ENCODE measurements at places on chromosomes 5 and 9. TPM values are rescaled to one million over a fixed set of nuclear protein-coding genes. Genes with fewer than 3 reads are reported as not detected.

GRCh38 chr5:147398860-147399259 lies 111.0 kb downstream of the DPYSL3 start:
- H3K36me3 ChIP-seq = peaks cover 92% of the 10 kb centered on the region
- DNase-seq = no peak
- no peaks in the 10 kb centered on the region for H3K4me1 ChIP-seq
- no peak overlapping the region for H3K27ac ChIP-seq
- no peak overlapping the region for H3K4me3 ChIP-seq

DNA sequence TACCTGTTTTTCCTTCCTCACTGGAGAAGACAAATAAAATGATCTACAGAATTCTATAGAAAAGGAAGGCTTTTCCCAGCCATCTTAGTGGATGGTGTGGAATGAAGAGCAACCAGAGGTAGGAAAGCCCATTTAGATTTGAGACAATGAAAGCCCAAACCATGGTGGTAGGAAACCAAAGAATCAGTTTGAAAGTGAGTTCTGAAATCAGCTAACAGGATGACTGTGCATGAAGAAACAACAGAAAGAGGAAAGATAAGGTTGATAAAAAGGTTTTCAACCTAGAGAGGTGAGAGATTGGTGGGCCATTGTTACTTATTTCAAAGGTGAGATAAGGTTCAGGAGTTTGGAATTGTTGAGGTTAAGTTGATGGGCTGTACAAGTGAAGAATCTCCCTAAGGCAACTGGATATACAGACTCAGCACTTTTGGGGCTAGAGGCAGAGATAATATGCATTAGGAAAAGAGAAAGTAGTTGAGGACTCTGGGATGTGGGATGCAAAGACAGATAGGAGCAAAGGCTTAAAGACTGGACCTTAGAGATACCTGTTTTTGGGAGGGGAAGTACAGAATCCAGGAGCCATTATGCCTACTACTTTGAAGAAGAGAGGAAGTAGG lies 2.4 kb downstream of the CHMP5 start:
- DNase-seq = no peak
- no peak overlapping the region for H3K4me3 ChIP-seq
- no peaks in the 10 kb centered on the region for H3K27me3 ChIP-seq
- peaks cover 52% of the 10 kb centered on the region for H3K36me3 ChIP-seq

- H3K36me3 ChIP-seq = peaks cover 17% of the 10 kb centered on the region
- DNase-seq = peak; percentile 56
- no peak overlapping the region for H3K27ac ChIP-seq
- no peak overlapping the region for H3K4me3 ChIP-seq
- H3K27me3 ChIP-seq = no peaks in the 10 kb centered on the region
Observed at GRCh38 chr5:170280011-170280493, 17.5 kb downstream of the LCP2 start.

DNA sequence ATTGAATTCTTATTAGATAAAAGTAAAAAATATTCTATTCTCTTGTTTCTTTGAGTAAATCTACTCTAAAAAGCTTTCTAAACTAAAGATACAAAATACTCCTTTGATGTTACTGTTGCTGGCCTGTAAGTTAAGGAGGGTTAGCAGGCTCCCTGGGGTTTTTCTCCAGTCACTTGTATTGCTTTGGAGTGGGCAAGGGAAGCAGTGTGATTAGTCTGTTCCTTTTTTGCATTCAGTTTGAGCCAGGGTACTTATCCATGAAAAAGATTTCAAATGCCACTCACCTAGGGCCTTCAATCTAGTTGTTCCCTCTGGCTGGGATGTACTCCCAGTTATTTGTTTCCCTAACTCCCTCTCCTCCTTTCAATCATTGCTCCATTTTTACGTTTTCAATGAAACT lies 256.2 kb upstream of the SMC2 start:
- DNase-seq = peak; percentile 35
- no peaks in the 10 kb centered on the region for H3K27me3 ChIP-seq
- H3K36me3 ChIP-seq = no peaks in the 10 kb centered on the region
- no peaks in the 10 kb centered on the region for H3K4me1 ChIP-seq
- H3K4me3 ChIP-seq = no peak overlapping the region

GRCh38 chr9:801399-802071 lies 40.0 kb upstream of the DMRT1 start:
- DNase-seq = no peak
- no peaks in the 10 kb centered on the region for H3K27me3 ChIP-seq
- no peaks in the 10 kb centered on the region for H3K36me3 ChIP-seq
- H3K4me1 ChIP-seq = no peaks in the 10 kb centered on the region
- H3K27ac ChIP-seq = no peak overlapping the region
- H3K4me3 ChIP-seq = no peak overlapping the region

GRCh38 chr5:171681677-171682076 lies 103.9 kb upstream of the SMIM23 start:
- H3K4me1 ChIP-seq = peaks cover 2% of the 10 kb centered on the region
- no peak overlapping the region for H3K27ac ChIP-seq
- H3K36me3 ChIP-seq = no peaks in the 10 kb centered on the region
- DNase-seq = no peak

DNA sequence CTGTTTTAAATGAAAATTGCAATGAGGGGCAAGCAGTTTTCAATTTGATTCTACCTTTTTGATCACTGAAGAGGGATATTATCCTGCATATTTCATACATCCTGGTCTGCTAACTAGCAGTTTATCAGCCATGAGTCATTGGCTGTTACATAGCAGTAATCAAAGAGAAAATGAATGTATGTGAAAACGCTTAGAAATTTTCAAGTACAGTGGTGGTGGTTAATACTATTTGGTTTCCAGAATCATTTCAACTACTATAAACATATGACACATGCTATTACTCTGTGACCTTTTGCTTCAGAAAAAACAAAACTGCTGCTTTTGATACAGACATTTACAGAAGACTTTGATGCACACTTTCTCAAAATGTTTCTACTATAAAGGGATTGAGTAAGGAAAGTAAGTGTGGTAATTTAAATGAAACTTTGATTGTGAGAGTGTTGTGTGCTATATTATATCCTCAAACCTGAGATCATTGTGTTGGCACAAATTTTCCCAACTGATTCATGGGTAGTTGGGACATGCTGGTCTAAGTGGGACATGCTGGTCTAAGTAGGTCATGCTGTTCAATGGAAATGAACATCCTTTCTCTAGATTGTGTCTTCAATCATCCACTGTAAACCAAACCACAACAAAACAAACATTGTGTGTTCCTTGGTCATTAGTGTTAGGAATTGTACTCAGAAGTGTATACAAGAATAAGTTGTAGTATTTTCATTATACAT lies 5.1 kb downstream of the RNF14 start:
- no peak overlapping the region for H3K27ac ChIP-seq
- no peaks in the 10 kb centered on the region for H3K27me3 ChIP-seq
- no peak for DNase-seq
- no peak overlapping the region for H3K4me3 ChIP-seq
- peaks cover 3% of the 10 kb centered on the region for H3K36me3 ChIP-seq

- DNase-seq = no peak
- H3K4me1 ChIP-seq = no peaks in the 10 kb centered on the region
- no peaks in the 10 kb centered on the region for H3K27me3 ChIP-seq
- no peak overlapping the region for H3K27ac ChIP-seq
Observed at GRCh38 chr9:79461712-79462111, 110.1 kb upstream of the TLE4 start.

DNA sequence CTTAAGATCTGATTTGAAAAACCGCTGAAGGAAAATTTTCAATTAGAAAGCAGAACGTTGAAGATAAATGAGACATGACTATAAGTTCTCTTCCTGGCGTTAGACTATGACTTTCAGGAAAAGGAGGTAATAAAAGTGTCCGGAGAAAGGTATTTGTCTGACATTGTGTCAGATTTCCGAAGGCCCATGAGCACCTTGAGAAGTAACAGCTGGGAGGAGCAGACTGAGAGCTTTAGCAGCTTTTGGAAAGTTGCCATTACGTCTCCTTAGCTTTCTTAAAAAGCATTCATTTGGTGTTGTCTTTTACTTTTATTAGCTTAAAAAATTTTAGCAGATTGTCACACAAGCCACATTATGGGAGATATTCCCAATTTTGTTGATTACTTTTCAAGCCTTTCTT lies 363.5 kb downstream of the NDUFS4 start:
- H3K36me3 ChIP-seq = no peaks in the 10 kb centered on the region
- no peak overlapping the region for H3K27ac ChIP-seq
- DNase-seq = no peak
- no peak overlapping the region for H3K4me3 ChIP-seq
- no peaks in the 10 kb centered on the region for H3K27me3 ChIP-seq

HRH2 gene
- total RNA-seq = 3.3 TPM

ADAMTS2 gene
- total RNA-seq = 5.9 TPM

MARCHF3 gene
- total RNA-seq = 17.7 TPM

IRX2 gene
- 91.6 TPM for total RNA-seq

CTSV gene
- total RNA-seq = 82.2 TPM

TSSK1B gene
- not detected for total RNA-seq

Measured in H9 (cell line).